ENCODE measurements at places on chromosomes 2 and 18. TPM values are rescaled to one million over a fixed set of nuclear protein-coding genes. Genes with fewer than 3 reads are reported as not detected.

- no peak for DNase-seq
These were observed 7.5 kb upstream of the MCFD2 start for GRCh38 chr2:46923041-46923528.

GRCh38 chr18:31229829-31230228 is 67.2 kb upstream of the DSC1 start:
- DNase-seq: no peak

The MARCHF4 gene
- not detected for total RNA-seq

DNA sequence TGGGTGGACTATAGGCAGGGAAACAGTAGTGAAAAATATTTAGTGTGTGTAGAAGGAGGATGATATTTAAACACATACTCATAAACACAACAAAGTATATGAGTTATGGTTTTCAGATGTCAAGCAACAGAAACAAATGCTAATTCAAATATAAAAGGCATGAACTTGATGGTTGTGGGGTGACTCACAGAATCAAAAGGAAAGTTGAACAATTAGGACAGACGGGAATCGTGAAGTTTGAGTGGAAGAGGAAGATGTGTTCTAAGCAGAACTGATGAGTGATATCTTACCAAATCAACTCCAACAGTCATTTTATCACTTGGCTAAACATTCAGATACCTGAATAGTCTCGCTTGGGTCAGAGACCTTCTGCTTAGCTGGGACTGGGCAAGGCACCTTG is 53.6 kb upstream of the ITGA6 start:
- DNase-seq: no peak
